Activated CD4-positive, alpha-beta T cell treated with anti-CD3 and anti-CD28 coated beads, Interleukin-2, amount 10 ng/mL, durations not matched to agents 7 days and 5 days (primary cell): ENCODE measurements at places on chromosomes 5 and 9.
A peak's percentile ranks its signal among the peaks of the same experiment; 100 is the strongest.

- DNase-seq: no peak
Observed at GRCh38 chr9:77807281-77807683, 159.2 kb upstream of the GNA14 start.

GRCh38 chr5:87347272-87347671 is 65.5 kb downstream of the CCNH start:
- DNase-seq: no peak

- DNase-seq: no peak
Observed at GRCh38 chr5:173411791-173412555, 83.8 kb upstream of the STC2 start.

- no peak for DNase-seq
Observed at GRCh38 chr5:150658699-150659265, 2.3 kb upstream of the MYOZ3 start.

- DNase-seq: peak; percentile 64
Observed at GRCh38 chr5:23507278-23507685, at the start of gene PRDM9. TSS of gene PRDM9 (plus strand) at chr5:23507609. CDS start at chr5:23509034, 1,425 bp downstream.

GRCh38 chr5:143898381-143898780 is 86.4 kb downstream of the HMHB1 start:
- DNase-seq: peak; percentile 60

DNA sequence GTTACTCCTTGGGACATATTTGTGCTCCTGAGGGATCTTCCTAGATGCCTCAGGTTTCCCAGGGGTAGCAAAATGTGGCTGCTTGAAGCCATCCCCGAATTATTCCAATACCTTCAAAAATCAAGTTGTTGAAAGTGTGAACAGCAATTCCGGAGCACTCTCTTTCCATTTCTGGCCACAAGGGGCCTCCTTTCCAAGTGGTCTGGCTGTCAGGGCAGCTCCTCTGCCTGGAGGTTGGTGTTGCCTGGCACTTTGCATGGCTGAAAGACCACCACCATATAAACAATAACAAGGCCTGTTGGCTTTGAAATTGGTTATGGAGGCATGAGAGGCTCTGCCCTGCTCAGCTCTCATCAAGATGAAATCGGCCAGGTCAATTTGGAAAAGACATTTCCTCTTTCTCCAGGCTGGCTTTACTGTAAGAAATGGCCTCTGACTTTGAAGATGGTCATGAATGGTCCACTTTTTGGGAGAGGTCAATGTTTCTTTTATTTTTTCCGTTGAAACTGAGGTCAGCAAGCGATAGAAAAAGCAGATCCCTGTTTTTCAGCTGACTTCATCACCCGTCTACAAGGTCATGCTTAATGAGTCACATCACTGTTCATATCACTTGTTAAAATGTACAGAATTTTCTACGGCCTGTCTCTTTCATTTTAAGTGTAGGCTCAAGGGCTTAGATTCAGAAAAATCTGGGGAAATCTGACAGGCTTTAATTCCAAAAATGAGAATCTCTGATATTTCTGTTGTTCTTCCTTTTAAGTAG is 481.1 kb upstream of the ZNF608 start:
- DNase-seq: no peak
